ENCODE measurements at places on chromosomes 1 and 21.

GRCh38 chr1:83065952-83066727, 932.8 kb downstream of the TTLL7 start:
- DNase-seq: no peak

GRCh38 chr1:170800265-170800664, 135.1 kb upstream of the MROH9 start:
- DNase-seq: no peak

GRCh38 chr21:15255261-15255660, 190.5 kb upstream of the NRIP1 start:
- DNase-seq: no peak

DNA sequence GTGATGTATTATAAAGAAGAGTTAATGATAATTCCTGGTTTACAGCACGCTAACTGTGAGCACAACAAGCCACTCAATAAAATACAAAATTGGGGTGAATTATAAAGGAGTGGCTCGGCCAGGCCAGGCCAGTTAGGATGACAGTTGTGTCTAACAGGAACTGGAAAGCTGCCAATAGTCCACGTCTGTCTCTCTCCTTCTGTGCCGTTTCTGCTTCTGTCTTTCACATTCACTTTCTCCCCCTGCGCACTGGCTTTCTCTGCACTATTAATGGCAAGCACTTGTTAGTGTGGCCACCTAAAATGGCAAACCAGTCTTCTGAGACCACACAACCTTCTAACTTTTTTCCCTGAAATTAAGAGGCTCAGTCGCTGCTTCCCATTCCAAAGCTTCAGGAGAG, 394.3 kb downstream of the NTNG1 start:
- peak; percentile 12 for DNase-seq

GRCh38 chr1:110319332-110320167, 19.6 kb upstream of the RBM15 start:
- no peak for DNase-seq

DNA sequence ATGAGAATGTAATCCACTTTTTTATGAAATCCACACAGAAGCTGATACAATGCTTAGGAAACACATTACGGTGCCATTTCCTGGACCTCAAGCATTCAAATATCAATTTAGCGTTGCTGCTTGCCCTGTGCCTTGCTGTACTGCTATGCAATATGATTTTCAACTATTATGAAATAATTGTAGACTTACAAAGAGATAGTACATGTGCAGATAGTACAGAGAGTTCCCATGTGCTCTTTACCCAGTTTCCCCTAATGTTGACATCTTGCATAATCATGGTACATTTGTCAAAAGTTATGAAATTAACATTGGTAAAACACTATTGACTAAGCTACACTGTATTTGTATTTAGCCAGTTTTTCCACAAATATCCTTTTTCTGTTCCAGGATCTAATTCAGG, 37.7 kb upstream of the PTBP2 start:
- no peak for DNase-seq

DNA sequence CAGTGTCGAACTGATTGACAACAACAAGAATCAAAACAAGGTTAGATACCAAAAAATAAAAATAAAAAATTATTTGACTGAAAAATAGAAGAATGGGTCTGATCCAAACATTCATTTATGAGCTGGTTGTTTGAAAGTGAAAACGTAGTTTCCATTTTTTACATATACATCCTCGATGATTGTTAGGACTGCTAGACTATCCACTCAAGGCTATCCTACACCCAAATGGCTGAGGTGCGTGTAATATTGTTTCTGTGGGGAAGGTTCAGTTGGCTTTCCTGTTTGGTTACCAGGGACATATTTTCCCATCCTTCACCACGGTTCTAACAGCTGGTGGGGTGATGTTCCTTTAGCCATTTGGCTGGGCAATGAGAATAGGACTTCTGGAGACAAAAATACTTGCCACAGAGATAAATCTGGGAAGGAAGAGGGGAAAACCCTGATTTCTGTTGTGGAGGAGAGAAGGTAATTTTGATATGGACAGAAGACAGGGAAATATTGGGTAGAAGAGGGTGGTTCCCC, 66.3 kb downstream of the MAP3K7CL start:
- no peak for DNase-seq

- DNase-seq: no peak
Observed at GRCh38 chr1:161137881-161138280, 5.4 kb upstream of the DEDD start.

- DNase-seq: no peak
Observed at GRCh38 chr21:22900490-22900889, 1902.3 kb downstream of the NCAM2 start.

DNA sequence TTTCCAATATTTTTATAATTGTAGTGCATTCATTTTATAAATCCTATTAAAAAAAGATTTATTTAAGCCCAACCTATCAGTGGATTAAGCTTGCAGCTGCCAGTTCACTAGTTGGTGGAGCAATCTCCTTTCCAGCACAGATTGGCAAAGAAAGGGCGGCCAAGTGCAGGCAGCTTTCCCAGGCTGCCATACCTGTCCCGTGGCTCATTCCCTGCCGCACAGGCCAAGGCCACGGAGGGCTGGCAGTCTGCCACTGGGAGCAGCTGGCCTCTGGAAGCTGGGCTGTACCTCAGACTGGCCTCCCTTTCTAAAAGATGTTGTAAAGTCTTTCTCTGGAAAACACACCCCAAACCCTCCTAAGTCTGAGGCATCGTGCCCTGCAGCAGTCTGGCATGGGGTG, 74.2 kb downstream of the SIM2 start:
- DNase-seq: no peak

- no peak for DNase-seq
Observed at GRCh38 chr1:58325866-58326265, 220.7 kb downstream of the OMA1 start.

DNA sequence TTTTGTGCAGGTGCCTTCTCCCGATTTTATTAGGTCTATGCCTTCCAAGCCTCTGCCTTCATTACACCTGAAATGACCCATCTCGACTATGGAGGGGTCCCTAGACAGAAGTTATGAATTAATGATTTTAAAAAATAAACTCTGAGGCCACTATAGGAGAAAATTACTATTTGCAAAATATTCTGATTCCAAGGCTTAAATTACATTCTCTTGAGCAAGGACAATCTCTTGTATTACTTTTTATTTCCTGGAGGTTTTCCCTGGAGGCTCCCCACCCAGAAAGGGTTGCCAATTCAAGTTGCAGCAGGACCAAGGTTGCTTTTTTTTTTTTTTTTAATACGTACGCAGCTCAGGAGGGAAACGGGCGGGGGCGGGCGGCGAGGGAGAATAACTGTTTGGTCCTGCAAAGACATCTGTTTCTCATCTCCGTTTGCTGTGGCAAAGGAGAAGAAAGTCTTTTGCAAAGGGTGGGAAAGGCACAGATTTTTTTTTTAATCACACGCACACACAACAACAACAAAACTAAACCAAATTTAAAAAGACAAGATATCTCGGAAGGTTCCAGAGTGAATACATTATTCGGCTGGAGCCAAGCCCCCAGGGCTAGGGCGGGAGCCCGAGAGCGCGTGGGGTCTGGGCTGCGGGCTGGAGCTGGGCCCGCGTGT, 618 bp upstream of the SERTAD4 start:
- peak; percentile 69 for DNase-seq

DNA sequence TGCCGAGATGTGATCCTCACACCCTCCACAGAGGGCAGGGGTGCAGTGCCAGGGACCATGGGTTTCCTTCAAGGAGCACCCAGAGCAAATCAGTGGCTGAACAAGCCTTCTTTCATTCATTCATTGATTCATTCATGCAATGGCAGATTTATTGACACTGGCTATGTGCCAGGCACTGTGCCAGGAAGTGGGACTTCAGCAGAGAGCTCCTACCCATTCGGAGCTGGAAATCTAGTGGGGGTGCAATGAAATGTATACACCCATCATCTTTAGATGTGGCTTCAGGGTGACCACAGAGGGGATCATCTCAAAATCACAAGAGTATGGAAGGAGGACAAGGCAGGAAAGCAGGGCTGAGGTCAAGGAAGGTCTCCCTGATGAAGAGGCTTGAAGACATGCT, 18.9 kb downstream of the SLC6A9 start:
- no peak for DNase-seq

DNA sequence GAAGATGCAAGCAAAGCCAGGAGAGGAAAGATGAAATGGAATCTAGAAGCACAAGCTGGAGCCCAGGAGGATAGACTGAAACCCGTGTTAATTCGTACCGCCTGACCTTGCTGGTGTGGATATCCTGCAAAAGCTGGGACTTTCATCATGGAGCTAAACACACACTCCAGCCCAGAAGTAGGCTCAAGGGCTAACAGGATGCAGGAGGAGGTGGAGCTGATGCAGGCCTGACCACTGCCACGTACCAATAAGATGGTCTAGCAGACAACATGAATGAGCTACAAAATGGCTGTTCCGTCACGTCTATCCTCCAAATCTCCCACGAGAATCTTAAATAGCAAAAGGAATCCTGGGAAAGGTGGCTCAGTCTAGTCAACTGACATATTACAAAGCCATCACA, 270.3 kb downstream of the SDCCAG8 start:
- DNase-seq: no peak

DNA sequence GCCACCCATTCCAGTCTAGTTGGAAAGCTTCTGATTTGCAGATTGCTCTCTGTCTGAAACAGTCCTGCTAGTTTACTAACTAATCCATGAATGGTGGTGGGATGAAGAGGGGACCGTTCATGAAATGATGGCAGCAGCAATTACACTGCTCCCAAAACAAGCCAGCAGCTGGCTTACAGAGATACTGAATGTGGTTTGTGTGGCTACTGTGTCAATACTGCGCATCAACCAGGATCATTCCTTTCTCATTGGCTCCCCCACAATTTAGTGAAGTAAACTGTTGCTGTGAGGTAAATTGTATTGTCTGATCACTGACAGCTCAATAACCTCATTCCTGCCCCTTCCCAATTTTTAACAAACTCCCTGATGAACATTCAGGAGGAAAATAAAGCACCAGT, 191.3 kb upstream of the LMO4 start:
- no peak for DNase-seq

GRCh38 chr1:153760440-153760839, 14.8 kb upstream of the SLC27A3 start:
- DNase-seq: no peak

GRCh38 chr1:168842916-168843315, 113.9 kb upstream of the DPT start:
- DNase-seq: no peak

GRCh38 chr1:240407407-240407806, 204.5 kb downstream of the GREM2 start:
- DNase-seq: no peak

- DNase-seq: no peak
Observed at GRCh38 chr1:58447886-58448285, 98.6 kb downstream of the OMA1 start.

- DNase-seq: no peak
Observed at GRCh38 chr1:216261631-216262030, 161.6 kb downstream of the USH2A start.

GRCh38 chr1:167404161-167404888, 114.0 kb downstream of the CD247 start:
- DNase-seq: no peak

- DNase-seq: no peak
Observed at GRCh38 chr1:99537886-99538617, 107.9 kb upstream of the PALMD start.

DNA sequence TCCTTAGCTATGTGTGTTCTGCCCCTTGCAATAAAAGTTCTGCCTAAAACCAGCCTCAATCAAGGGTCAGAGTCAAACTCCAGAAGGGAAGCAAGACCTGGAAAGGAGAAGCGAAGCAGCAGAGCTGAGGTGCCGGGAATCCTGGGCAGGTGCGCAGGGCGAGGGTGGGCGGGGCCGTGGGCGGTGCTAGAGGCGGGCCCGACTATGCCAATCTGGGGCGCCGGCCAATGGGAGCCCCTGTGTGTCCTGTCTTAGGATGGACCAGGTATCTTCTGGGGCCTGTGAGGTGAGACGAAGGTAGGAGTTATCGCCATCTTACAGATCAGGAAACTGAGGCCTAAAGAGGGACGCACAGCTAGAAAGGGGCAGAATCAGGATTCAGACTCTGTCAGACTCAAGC, 120.3 kb downstream of the PTPRU start:
- no peak for DNase-seq

GRCh38 chr1:11654939-11655808, 497 bp downstream of the FBXO44 start:
- no peak for DNase-seq

- DNase-seq: no peak
Observed at GRCh38 chr1:150322310-150322709, 977 bp downstream of the PRPF3 start.

GRCh38 chr1:212816567-212817278, 25.0 kb downstream of the TATDN3 start:
- DNase-seq: no peak

DNA sequence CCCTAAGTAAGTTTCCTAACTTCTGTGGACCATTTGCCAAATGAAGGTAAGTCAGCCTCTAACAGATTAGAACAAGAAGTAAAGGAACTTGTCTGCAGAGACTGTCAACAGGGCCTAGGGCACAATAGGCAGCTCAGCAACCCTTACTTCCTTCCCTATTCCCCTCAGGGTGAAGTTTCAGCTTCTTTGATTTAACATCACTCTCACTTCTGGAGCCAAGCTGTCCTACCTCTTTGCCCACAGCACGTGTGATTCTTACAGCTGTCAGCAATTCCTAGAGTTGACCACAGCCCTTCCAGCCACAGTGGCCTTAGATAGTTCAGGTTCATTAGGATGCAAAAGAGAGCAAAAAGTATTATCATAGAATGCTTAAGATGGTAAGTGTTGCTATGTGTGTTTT, 7.6 kb upstream of the EIF4G3 start:
- no peak for DNase-seq

GRCh38 chr1:7388141-7388487, 383.0 kb upstream of the VAMP3 start:
- no peak for DNase-seq

DNA sequence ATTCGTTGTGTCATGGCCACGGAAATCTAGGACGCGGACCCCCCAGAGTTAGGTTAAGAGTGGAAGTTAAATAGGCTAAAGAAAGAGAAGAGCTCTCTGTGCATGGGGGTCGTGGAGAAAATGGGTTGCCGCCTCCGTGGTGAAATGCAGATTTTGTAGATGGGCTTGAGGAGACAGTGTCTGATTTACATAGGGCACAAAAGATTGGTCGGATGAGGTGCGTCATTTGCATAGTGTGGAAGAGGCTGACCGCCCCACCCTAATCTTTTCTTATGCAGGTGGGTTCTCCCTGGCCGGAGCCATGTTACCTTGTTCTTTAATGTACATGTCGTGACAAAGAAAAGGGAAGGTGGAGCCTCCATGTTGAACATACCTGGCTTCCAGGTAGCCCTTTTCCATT, 14.3 kb upstream of the SLC5A9 start:
- DNase-seq: no peak

DNA sequence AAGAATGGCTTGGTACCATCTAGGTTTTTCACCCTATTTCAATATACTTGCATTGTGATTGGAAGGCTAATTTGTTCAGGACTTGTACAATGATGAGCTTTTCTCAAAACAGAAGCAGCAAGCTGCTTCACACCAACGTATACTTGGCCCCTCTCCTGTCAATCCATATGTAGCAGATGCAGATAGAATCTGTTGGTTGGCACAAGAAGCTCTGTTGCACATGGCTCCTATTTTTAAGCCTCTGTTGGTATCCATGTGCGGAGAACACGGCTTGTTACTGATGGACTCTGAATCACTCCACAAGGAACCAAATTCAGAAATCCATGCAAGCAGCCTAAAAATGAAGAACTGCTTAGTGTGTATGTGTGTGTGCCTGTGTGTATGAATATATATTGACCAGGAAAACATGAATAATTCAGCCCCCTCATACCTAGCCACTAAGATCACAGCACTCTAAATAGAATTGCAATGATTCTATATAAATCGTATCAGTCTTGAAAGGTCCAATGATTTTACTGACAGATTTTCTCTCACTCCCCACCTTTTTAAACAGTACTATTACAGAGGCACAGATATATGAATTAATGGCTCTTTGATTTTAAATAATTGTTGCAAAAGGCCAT, 258.4 kb upstream of the DPYD start:
- DNase-seq: no peak
